CD8-positive, alpha-beta memory T cell (primary cell): ENCODE measurements at places on chromosomes 12 and 14. TPM values are rescaled to one million over a fixed set of nuclear protein-coding genes. Genes with fewer than 3 reads are reported as not detected.

GRCh38 chr12:29316752-29317151 is 64.2 kb downstream of the ERGIC2 start:
- no peaks in the 10 kb centered on the region for H3K4me1 ChIP-seq
- no peak overlapping the region for H3K4me3 ChIP-seq
- H3K27ac ChIP-seq, result no peak overlapping the region
- no peaks in the 10 kb centered on the region for H3K27me3 ChIP-seq
- DNase-seq, result no peak
- no peaks in the 10 kb centered on the region for H3K36me3 ChIP-seq

DNA sequence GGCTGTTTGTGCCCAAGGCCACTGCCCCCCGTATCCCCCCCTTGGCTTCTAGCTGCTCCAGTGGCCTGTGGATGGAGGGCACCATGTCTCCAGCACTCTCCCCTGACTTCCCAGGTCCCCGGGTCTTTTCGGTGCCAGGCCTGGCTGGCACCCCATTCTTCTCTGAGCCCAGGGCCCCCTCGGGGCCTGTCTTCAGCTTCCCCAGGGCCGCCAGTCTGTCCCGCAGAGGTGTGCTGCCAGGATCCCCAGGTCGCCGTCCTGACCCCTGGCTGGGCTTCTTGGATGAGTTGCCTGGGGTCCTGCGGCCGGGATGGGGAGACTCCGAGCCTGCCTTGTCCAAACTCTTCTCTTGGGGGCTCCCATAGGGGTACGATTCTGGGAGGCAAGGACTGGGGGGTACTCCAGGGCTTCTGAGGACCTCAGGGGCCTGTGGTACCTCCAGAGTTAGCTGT is 32.5 kb downstream of the NCKAP5L start:
- H3K27ac ChIP-seq, result no peak overlapping the region
- no peak for DNase-seq
- H3K27me3 ChIP-seq, result no peaks in the 10 kb centered on the region
- H3K4me1 ChIP-seq, result no peaks in the 10 kb centered on the region

The EPYC gene
- not detected for total RNA-seq

The SDR9C7 gene
- not detected for total RNA-seq

DNA sequence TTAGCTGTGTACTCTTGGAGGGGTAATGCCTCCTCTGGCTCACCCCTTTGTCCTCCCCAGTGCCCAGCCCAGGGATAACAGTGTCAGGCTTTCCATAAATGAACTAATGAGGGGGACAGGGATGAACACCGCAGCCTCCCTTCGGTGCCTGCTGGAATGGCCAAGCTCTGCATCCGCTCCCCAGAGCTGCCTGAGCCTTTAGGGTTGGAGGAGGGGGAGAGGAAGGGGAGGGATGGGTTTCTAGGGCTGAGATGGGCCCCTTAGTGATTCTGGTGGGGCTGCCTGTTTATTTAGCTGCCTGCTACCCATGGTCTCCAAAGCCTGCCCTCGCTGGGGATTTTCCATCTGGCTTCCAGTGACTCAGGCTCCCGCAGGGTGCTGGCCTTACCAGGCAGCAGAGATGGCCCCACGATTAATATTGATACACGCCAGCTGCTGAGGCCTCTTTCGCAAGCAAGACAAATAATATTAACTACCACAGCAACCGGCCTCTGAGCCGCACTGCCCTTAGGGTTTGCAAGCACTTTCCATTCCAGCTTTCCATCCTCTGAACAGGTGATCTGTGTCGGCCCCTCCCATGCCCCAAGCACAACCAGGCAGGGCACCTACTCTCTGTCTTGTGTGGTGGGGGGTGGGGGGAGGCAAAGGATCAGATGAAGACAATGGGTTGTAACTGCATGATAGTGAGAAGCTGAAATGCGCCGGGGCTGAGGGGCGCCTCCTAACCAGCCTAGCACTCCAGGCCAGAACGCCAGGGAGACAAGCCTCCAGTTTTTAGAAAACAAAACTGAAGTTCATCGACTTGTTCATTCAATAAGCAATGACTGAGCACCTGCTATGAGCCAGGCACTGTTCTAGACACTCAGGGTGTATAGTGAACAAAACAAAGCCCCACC is 56.7 kb downstream of the C14orf132 start:
- no peak for DNase-seq
- H3K27ac ChIP-seq, result no peak overlapping the region
- no peaks in the 10 kb centered on the region for H3K36me3 ChIP-seq
- no peaks in the 10 kb centered on the region for H3K27me3 ChIP-seq

The RTL1 gene
- total RNA-seq, result not detected

The C14orf39 gene
- not detected for total RNA-seq

The TGM1 gene
- total RNA-seq, result 3.7 TPM

DNA sequence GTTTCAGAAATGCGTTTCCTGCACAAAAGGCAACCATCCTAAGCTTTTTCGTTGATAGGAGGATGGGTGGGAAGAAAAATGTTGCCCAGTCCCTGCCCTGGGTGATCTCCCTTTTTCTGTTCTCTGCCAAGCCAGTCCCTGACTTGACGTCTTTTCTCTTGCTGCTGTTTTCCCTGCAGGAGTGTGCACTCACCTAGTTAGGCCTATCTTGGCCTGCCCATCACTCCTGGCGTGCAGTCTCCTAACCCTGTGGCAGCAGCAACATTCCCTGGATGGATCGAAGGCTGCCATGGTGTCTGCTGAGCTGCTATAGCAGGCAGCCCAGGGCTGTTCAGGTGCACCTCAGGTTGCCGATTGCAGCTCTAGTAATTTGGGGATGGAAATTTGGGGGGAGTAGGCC is 1.2 kb downstream of the UNC119B start:
- H3K4me1 ChIP-seq, result peaks cover 25% of the 10 kb centered on the region
- no peak for DNase-seq
- no peak overlapping the region for H3K27ac ChIP-seq
- H3K36me3 ChIP-seq, result no peaks in the 10 kb centered on the region

- H3K4me3 ChIP-seq, result no peak overlapping the region
- H3K36me3 ChIP-seq, result no peaks in the 10 kb centered on the region
- no peak for DNase-seq
- H3K27ac ChIP-seq, result no peak overlapping the region
- H3K27me3 ChIP-seq, result no peaks in the 10 kb centered on the region
- no peaks in the 10 kb centered on the region for H3K4me1 ChIP-seq
Measured at GRCh38 chr14:67852926-67853604, 33.5 kb downstream of the RAD51B start.

DNA sequence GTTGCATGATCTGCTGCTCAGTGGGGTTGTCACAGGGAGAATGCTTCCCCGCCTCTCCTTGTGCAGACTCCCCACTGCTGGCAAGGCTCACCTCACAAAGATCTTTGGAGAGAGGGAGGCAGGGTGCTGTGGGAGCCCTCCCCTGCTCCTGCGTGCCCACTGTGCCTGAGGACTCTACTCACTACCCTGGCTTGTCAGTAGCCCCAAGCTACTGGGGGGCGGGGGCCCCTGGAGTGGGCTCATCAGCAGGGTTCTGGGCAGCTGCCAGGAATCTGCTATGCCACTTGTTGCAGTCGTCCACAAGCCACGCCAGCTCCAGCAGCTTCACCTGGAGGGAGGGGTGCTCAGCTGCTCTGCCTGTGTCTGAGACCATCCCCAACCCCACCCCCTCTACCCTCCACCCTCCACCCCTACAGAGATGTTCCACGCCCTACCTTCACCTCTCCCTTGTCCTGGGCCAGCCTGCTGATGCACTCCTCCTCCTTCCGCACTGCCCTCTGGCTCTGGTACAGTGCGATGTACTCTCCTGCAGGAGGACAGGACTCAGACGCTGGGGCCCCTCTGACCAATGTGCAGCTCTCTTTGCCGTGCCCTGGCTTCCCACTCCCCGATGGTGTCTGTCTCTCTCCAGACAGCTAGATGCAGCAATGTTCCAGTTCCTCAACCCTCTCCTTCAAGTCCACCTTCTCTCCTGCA is 14.2 kb upstream of the BLTP3B start:
- no peaks in the 10 kb centered on the region for H3K36me3 ChIP-seq
- H3K4me3 ChIP-seq, result no peak overlapping the region
- H3K27me3 ChIP-seq, result no peaks in the 10 kb centered on the region
- peaks cover 4% of the 10 kb centered on the region for H3K4me1 ChIP-seq
- DNase-seq, result no peak

- H3K4me3 ChIP-seq, result no peak overlapping the region
- H3K4me1 ChIP-seq, result no peaks in the 10 kb centered on the region
- DNase-seq, result no peak
- no peak overlapping the region for H3K27ac ChIP-seq
- H3K36me3 ChIP-seq, result no peaks in the 10 kb centered on the region
Measured at GRCh38 chr12:41778934-41779333, 365.7 kb downstream of the GXYLT1 start.

- DNase-seq, result no peak
- no peak overlapping the region for H3K4me3 ChIP-seq
- no peaks in the 10 kb centered on the region for H3K36me3 ChIP-seq
- no peaks in the 10 kb centered on the region for H3K4me1 ChIP-seq
Measured at GRCh38 chr12:109760031-109760929, 46.7 kb downstream of the FAM222A start.

GRCh38 chr12:69096669-69097335 is 142.6 kb upstream of the CPSF6 start:
- no peaks in the 10 kb centered on the region for H3K27me3 ChIP-seq
- H3K36me3 ChIP-seq, result no peaks in the 10 kb centered on the region
- H3K4me1 ChIP-seq, result no peaks in the 10 kb centered on the region
- DNase-seq, result no peak
- H3K27ac ChIP-seq, result no peak overlapping the region
- H3K4me3 ChIP-seq, result no peak overlapping the region

GRCh38 chr12:69555461-69555860 is 29.8 kb upstream of the CCT2 start:
- no peaks in the 10 kb centered on the region for H3K4me1 ChIP-seq
- H3K4me3 ChIP-seq, result no peak overlapping the region
- no peaks in the 10 kb centered on the region for H3K36me3 ChIP-seq
- DNase-seq, result no peak

DNA sequence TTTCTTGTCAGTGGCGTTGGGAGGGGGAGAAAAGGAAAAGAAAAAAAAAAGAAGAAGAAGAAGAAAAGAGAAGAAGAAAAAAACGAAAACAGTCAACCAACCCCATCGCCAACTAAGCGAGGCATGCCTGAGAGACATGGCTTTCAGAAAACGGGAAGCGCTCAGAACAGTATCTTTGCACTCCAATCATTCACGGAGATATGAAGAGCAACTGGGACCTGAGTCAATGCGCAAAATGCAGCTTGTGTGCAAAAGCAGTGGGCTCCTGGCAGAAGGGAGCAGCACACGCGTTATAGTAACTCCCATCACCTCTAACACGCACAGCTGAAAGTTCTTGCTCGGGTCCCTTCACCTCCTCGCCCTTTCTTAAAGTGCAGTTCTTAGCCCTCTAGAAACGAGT is 1.9 kb downstream of the ASCL1 start:
- peaks cover 3% of the 10 kb centered on the region for H3K4me1 ChIP-seq
- peaks cover 45% of the 10 kb centered on the region for H3K27me3 ChIP-seq
- no peak for DNase-seq
- H3K36me3 ChIP-seq, result no peaks in the 10 kb centered on the region
- no peak overlapping the region for H3K27ac ChIP-seq

The WIF1 gene
- not detected for total RNA-seq

The CEBPE gene
- 0.22 TPM for total RNA-seq

The CAPRIN2 gene
- total RNA-seq, result 8.8 TPM

The ERP27 gene
- 2.0 TPM for total RNA-seq

The TAC3 gene
- total RNA-seq, result not detected

The RERG gene
- not detected for total RNA-seq

DNA sequence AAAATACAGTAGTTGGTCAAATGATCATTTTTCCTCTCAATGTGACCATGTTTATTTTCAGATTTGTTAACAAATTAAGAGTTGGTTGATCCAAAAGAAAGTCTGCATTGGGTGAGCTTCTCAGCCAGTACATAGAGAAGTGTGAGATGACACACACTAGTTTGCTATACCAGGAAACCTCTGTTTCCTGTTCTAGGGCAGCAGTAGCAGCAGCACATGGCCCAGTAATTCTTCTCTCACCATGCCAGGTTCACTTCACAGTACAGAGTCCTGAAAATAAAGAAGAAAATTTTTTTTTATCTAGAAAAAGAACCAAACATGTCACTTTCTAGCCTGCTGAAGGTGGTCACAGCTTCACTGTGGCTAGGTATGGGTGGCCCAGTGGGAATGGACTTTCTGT is 250.2 kb upstream of the OR4E1 start:
- peak overlapping the region; percentile 53 for H3K4me3 ChIP-seq
- peak; percentile 56 for DNase-seq
- peaks cover 54% of the 10 kb centered on the region for H3K4me1 ChIP-seq
- no peaks in the 10 kb centered on the region for H3K27me3 ChIP-seq
- H3K36me3 ChIP-seq, result no peaks in the 10 kb centered on the region

DNA sequence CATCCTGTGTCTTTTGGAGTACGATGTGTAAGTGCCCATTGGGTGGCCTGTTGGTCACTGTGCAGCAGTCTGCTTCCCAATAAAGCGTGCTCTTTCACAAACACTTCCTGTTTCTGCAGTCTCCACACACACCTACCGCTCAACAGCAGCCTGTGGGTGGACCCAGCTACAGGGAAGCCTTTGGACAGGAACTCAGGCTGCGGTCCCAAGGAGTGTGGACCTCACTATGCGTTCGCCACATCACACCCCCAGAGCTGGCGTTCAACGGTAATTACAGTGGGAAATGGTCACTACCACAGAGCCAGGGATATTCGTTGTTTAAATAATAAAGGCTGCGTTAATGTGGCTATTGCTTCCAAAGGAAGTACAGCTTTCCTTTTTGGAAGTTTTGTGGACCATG is 16.2 kb downstream of the PSMC1 start:
- H3K27me3 ChIP-seq, result no peaks in the 10 kb centered on the region
- H3K4me3 ChIP-seq, result no peak overlapping the region
- H3K27ac ChIP-seq, result no peak overlapping the region
- H3K36me3 ChIP-seq, result peaks cover 16% of the 10 kb centered on the region

The P2RX2 gene
- total RNA-seq, result not detected

GRCh38 chr14:26598081-26598671 is 343 bp upstream of the NOVA1 start:
- H3K27ac ChIP-seq, result no peak overlapping the region
- no peaks in the 10 kb centered on the region for H3K36me3 ChIP-seq
- no peak for DNase-seq
- H3K4me3 ChIP-seq, result no peak overlapping the region
- no peaks in the 10 kb centered on the region for H3K4me1 ChIP-seq

DNA sequence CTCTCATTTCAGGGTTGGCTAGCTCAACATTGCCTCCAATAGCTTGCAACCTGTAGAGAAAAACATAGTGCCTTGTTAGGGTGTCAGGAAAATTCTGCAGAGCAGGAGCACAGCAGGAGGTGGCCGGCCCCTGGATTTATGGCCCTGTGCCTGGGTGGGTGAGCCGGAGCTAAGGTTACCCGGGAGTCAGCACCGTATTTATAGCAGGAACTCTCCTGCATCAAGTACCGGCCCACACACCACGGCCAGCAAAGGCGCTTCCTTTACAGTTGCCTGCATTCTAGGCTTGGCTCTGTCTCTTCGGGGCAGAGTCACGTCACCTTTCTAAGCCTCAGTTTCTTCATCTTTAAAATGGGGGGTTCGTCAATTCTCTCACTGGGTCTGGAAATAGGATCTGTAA is 52.8 kb upstream of the EML1 start:
- H3K4me3 ChIP-seq, result no peak overlapping the region
- peaks cover 8% of the 10 kb centered on the region for H3K27me3 ChIP-seq
- DNase-seq, result no peak

The RNASE3 gene
- not detected for total RNA-seq
